ENCODE measurements at places on chromosomes 6 and 20. TPM values are rescaled to one million over a fixed set of nuclear protein-coding genes. Genes with fewer than 3 reads are reported as not detected.

Gene SLC2A10
- total RNA-seq: 5.4 TPM

Gene CALHM5
- 0.25 TPM for total RNA-seq

Gene ANKRD60
- not detected for total RNA-seq

Gene SRMS
- not detected for total RNA-seq

Gene NFATC2
- 0.49 TPM for total RNA-seq

Gene PARD6B
- total RNA-seq: 7.1 TPM

Gene GLP1R
- under 0.01 TPM for total RNA-seq

Gene FBXL4
- 19.4 TPM for total RNA-seq

Gene SUMO4
- total RNA-seq: 4.2 TPM

Gene FRK
- total RNA-seq: 0.49 TPM

Gene LTB
- not detected for total RNA-seq

Gene ULBP3
- total RNA-seq: 8.4 TPM

Gene HLA-F
- total RNA-seq: 1.5 TPM

Gene SCUBE3
- 1.7 TPM for total RNA-seq

Gene ZDHHC14
- 7.1 TPM for total RNA-seq

Gene CTAGE9
- not detected for total RNA-seq

Gene SLC17A9
- under 0.01 TPM for total RNA-seq

Gene OR2H1
- total RNA-seq: not detected

Gene C6orf52
- 0.98 TPM for total RNA-seq

Gene KHDC1L
- total RNA-seq: 0.49 TPM

Gene SCRT2
- 4.7 TPM for total RNA-seq

Gene FANCE
- total RNA-seq: 8.9 TPM

Gene POLH
- 7.4 TPM for total RNA-seq

Gene PPP1R3G
- 1.5 TPM for total RNA-seq

Gene THBD
- total RNA-seq: 1.7 TPM

Gene TREML4
- total RNA-seq: not detected

Gene GSTA2
- not detected for total RNA-seq

Gene PDYN
- total RNA-seq: 4.9 TPM

Gene EEF1E1
- 19.9 TPM for total RNA-seq

Gene MCM8
- total RNA-seq: 3.9 TPM

Gene MATN4
- total RNA-seq: not detected
